NCI-H1694 treated with DMSO at 0.1 percent for 48 hours (cell line): ENCODE measurements at places on chromosomes 7 and 10.

- DNase-seq = no peak
Observed at GRCh38 chr7:77415476-77415822, 700 bp downstream of the GSAP start.

- peak; percentile 75 for DNase-seq
Observed at GRCh38 chr7:73668103-73668885, 663 bp downstream of the VPS37D start.

DNA sequence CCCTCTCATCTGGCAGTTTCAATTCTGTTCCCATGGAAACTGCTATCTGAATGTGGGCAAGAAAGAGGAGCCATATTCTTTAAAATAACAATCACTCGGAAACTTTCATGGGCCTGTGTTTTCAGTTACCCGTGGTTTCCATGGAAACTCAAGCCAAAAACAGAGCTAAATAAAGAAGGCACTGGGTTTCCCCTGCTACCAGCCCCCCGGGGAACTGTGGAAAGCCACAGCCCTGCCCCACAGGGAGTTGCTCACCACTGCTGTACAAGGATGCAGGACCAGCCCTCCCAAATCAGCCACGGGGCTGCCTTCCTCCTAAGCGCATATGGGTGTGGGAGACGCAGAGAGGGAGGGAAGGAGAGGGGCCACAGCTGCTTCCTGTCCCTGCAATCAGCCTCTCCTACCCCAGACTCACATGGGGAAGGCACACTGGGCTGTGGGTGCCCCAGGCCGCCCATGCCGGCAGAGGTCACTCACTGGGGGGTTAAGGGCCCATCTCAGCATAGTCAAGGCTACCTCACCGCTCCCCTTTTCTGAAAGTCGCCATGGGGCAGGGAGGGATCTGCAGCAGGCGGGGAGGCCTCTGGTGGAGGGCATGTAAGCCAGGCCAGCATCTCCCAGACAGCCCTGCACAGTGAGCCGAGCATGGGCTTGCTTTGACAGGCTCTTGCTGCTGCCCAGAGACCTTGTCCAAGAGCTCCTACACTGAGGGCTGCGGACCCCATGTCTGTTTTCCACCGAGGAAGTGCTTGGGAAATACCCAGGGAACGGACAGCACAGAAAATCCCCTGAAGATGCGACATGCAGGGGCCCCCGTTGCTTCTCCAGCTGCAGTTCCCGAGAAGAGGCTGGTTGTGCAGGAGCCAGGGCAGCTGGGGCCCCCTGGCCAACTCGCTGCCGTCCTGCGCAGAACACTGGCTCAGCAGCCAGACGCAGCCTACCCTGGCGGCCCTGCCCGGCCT lies 157.3 kb upstream of the PPP2R2D start:
- DNase-seq = no peak

GRCh38 chr7:102284399-102284798 lies 2.3 kb upstream of the SH2B2 start:
- DNase-seq = no peak

DNA sequence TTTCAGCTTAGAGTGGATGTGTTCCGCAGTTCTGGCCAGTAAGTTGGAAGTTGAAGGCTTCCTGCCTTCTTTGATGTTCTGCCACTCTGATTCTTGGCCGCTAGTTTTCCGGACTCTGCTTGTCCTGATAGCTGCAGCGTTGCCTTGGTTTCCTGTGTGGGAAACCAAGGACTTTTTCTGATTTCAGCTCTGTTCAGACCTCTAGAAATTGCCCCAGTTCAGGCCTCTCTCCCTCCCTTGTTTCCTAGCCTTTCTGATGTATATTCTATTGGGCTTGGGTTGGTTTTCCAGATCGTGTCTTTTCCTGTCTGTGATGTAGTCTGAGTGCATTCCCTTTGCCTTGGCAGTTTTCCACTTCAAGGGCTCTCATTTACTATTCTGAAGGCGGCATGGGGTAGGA lies 318.7 kb downstream of the BBS9 start:
- no peak for DNase-seq

DNA sequence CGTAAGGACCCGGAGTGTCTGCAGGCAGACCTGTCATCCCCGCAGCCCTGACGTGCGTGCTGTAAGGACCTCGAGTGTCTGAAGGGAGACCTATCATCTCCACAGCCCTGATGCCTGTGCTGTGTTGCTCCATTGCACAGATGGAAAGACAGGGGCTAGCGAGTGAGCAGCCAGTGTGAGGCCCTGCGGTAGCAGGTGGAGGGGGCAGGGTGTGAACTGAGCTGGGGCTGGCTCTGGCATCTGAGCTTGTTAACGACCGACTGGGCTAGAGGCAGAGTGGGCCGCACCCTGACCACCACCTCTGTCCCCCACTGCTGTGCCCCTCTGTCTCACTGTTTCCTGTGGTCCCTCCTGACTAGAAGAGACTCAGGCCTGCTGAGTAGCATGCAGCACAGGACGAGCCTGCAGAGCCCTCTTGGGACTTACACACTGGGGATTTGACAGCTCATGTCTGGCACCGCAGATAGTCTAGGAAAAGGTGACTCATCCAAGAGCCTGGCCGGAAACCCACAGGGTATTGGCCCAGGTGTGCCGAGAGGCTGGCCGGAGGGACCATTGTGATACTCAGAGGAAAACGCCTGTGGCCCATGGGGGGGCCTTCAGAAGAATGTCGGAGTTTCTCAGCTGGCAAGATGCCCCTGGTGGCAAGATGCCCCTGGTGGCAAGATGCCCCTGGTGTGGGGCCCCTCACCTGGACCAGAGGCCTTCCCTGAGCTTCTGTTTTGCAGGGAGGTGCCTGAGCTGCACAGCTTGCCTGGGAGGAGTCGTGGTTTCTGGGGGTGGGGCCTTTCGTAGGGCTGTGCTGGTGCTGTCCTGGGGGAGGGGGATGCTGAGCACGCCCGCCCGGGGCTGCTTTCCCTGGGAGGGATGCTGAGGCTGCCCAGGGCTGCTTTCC lies 34.3 kb downstream of the INPP5A start:
- DNase-seq = no peak

DNA sequence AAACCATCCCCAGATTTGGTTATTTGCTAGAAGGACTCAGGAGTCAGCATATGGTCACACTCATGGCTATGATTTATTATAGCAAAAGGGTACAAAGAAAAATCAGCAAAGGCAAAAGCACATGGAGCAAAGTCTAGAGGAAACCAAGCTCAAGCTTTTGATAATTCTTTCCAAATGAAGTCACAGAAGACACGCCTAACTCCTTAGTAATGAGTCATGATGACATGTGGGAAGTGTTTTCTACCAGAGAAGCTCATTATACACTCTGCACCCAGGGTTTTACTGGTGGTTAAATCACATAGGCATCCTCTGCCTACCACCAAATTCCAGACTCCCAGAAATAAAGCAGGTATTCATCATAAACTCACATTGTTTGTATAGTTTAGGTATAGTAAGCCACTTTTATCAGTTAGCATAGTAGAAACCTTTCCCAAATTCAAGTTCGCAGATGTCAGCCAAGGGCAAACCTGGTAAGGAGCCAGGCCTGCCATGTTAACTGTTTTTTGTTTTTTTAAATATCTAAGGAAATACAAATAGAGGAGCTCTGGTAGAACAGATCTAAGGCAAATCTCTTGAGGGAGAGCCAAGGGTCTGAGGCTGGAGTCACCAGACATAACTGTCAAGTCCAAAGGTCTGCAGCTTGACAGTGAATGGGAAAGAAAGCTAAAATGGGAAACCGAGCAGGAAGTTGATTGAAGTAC lies 15.4 kb upstream of the HIBADH start:
- DNase-seq = no peak

GRCh38 chr10:95559471-95559870 lies 1.7 kb downstream of the SORBS1 start:
- DNase-seq = no peak

DNA sequence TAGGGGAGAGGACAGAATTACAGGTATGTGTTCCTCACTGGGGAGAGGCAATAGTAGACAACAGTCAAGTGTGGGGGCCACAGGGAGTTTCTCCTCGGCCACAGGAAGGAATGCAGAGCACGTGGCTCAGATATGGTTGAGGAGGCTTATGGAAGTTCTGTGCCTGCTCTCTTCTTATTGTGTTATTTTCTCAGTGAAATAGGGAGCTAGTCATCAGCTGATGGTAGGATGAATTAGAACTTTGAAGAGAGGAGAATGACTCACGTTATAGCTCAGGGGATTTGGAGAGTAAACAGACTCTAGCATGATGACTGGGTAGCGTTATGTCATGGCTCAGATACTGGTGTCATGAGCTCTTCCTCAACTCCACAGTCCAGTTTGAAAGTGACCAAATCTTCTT lies 308.3 kb upstream of the IGFBP3 start:
- no peak for DNase-seq

- DNase-seq = no peak
Observed at GRCh38 chr7:85480666-85481065, 293.8 kb upstream of the SEMA3D start.

GRCh38 chr10:37906382-37906781 lies 49.0 kb upstream of the ZNF248 start:
- DNase-seq = no peak

DNA sequence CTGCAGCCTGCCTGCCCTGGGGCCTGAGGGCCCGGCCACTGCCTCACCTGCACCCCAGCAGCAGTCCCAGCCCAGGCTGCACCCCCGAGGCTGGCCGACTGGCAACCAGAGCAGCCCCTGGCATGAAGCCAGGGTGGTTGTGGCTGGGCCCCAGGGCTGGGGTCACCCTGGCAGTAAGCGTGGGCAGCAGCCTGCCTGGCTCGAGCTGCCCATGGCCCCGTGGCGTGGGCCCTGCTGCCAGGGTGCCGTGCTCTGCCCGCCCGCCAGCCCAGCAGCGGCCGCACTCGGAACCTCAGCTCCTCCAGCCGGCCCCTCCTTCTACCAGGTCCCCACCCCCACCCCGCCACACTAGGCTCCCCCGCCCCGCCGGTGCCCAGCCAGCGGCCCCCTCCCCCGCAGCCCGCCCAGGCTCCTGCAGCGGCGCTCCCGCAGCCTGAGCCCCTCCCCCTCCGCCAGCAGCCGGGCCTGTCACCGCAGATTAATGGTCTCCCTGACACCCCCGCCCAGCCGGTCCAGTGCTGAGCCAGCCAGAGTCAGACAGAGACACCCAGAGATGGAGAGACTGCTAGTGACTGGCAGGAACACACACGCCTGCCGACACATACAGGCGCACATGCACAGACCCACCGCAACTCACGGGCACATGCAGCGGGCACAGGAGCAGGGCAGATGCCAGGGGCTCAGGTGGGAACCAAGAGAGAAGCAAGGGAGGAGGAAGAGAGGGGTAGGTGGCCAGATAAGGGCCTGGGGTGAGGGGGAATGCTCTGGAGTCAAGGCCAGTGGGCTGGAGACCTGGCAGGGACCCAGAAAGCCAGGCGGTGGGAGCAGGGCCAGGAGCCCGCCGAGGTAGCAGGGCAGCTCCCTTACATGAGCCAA lies 22.4 kb downstream of the KCNH2 start:
- peak; percentile 88 for DNase-seq

- DNase-seq = no peak
Observed at GRCh38 chr10:93954726-93955363, 38.9 kb upstream of the PLCE1 start.

DNA sequence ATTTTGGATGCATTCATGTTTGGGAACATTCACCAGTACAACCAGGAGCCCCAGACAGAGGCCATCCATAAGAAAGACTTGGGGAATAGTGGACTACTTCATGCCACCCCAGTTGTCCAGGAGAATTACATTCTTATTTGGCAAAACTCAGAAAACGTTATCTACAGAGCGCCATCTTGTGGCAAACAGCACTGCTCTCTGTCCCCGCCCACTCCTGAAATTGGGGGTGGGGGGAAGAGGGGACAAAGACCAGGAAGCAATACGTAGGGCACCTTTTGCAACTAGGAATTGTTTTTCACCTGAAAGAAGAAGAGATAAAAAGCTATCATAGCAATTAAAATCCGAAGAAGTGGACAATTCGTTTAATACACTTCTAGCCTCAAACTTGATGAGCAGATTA lies 134.6 kb upstream of the MGMT start:
- DNase-seq = peak; percentile 3

DNA sequence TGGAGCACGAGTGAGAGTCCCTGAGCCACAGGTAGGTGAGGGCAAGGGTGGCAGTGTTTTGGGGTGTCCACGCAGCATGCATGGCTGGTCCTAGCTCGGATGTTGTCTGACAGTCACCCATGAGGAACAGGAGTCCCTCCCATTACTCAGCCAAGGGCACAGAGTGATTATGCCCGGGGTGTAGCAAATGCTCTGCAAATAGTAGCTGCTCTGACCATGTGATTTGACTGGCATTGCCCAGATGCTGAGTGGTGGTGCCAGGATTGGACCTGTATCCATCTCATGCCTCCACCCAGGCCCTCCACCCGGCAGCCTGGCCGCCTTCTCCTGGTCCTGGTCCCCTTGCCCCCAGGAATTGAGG lies 150.8 kb downstream of the GRK5 start:
- no peak for DNase-seq

DNA sequence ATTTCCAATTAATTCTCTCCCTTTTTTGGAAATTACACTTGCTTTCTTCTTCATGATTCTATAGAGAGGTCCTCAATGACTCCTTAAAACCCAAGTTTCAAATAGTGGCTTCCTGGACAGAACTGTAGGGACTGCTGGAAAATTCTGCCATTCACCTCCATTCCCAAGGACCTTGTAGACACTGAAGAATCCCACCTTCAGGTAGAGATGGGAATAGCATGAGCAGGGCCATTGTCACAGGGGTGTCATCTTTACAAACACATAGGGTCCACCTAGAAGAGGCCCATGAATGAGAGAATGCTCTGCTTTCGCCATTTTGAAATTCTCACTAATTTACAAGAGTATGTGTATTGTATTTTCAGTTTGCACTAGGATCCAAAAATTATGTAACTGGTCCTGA lies 701.7 kb upstream of the CELF2 start:
- no peak for DNase-seq

DNA sequence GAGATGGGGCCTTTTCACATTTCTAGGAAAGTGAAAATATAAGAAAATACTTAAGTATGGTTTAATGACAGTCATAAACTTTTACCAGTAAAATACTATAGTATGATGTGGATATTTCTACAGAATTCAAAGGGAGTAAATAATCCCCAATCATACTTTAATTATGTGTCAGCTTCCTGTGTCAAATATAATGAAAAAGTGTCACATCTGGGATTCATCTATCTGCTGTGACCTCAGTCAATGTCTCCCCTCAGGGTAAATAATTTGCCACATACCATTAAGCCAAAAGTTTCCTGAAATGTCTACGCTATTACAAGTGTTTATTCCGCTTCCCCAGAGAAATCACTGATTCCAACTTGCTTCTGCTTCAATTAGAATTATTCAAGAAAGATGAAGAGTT lies 110.5 kb downstream of the ITGA8 start:
- no peak for DNase-seq

- DNase-seq = no peak
Observed at GRCh38 chr7:4331711-4332110, 350.4 kb upstream of the FOXK1 start.
